IMR-90 (cell line): ENCODE measurements at places on chromosomes 11 and 22. TPM values are rescaled to one million over a fixed set of nuclear protein-coding genes. Genes with fewer than 3 reads are reported as not detected.

The KIRREL3 gene
- polyA plus RNA-seq, result 15.9 and 18.5 TPM in 2 replicates

The NXPE1 gene
- not detected in 2 replicates for polyA plus RNA-seq

The KRTAP5-10 gene
- polyA plus RNA-seq, result not detected in 2 replicates

The IFITM10 gene
- polyA plus RNA-seq, result 0.15 and 0.59 TPM in 2 replicates

The HTR3B gene
- not detected in 2 replicates for polyA plus RNA-seq

The TTC28 gene
- polyA plus RNA-seq, result 5.6 TPM in 2 replicates

The SPDYC gene
- not detected in 2 replicates for polyA plus RNA-seq
